ENCODE measurements at places on chromosomes 1 and 21.

GRCh38 chr21:35643176-35643575 lies 417.1 kb downstream of the SETD4 start:
- no peak for DNase-seq

DNA sequence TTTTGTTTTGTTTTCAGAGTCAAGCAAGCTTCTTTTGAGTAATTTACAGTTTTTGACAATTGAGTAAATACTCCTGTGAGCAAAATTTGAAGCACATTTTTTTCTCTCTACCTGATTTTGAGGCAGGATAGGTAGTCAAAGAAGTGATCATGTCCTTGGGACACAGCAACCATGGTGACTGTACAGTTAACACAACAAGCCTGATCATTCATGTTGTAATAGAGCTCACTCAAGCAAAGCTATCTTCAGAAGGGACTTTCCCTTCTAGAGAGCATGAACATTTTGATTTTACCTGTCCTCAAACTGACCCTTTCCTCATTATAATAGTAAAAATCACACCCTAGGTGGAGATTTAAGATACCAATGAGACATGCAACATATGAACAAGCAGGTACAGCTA lies 126.5 kb upstream of the KCNK1 start:
- no peak for DNase-seq

DNA sequence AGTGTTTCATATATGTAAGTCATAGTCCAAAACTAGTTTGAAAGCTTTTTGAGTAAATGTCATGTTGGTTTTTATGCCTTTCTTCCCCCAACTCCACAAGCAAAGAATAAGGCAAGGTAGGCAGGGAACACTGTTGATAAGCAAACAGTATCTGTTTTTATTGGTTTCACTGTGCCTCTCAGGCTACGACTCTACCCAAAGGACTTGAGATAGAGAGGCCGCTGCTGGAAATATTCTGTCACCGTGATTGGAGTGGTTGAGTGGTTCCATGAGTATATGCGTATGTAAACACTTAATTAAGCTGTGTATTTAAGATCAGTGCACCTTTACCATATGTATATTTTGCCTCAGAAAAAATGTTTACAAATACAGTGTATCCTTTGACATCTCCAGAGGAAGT lies 138.1 kb upstream of the KIF26B start:
- no peak for DNase-seq

DNA sequence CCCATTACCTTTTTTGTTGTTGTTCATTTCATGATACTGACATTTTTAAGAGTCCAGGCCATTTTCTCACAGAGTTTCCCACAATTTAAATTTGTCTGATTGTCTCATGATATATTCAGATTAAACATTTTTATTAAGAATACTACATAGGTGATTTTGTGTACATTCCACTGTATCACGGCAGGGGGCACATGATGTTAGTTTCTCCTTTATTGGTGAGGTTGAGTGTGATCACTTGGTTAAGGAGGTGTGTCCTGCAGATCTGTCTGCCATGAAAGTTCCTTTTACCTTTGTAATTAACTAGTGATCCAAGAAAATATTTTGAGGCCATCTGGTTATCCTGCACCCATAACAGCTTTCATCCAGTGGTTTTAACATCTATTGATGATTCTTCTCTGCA lies 11.8 kb downstream of the RTCA start:
- DNase-seq, result no peak
